ENCODE measurements at places on chromosomes 7 and 10.

GRCh38 chr10:53135897-53136253 lies 363.3 kb upstream of the MBL2 start:
- no peak for DNase-seq

- no peak for DNase-seq
These were observed 64.8 kb downstream of the CD36 start for GRCh38 chr7:80703272-80703671.

GRCh38 chr7:22824760-22825159 lies 2.1 kb upstream of the TOMM7 start:
- DNase-seq: no peak

DNA sequence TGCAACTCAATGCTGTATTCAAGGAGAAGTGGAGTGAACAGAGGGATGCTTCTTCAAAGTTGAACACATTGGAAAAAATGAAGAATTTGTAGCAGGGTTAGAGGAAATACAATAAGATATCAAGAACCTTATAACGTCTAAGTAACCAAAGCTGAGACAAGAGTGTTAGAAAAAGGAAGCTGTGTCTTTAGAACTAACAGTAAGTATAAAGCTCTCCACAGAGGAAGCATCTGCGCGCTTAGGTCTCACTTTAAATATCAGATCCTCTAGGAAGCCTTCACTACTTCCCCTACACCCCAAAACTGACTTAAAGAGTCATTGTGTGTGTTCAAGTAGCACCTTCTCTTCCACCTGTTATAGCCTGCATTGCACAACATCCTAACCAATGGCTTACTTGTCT lies 43.0 kb downstream of the CH25H start:
- DNase-seq: no peak

DNA sequence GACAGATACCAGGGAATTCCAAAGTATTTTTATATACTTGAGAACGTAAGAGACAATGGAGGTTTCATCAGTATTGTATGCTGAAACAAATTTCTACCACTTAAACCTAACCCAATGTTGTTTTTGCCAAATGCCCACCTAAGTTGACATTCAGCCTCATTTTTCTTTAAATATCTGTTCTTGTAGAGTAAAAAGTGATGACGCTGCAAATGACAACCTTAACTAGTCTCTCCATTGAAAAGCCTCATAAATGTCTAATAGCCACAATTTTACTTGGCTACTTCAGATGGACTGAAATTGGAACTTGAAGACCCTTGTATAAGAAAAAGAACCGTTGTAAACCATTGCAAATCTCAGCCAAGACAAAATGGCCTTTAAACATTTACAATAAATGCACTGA lies 176.9 kb downstream of the CRPPA start:
- DNase-seq: no peak
